Hepatocyte (in vitro differentiated cells): ENCODE measurements at places on chromosomes 7 and 10.

DNA sequence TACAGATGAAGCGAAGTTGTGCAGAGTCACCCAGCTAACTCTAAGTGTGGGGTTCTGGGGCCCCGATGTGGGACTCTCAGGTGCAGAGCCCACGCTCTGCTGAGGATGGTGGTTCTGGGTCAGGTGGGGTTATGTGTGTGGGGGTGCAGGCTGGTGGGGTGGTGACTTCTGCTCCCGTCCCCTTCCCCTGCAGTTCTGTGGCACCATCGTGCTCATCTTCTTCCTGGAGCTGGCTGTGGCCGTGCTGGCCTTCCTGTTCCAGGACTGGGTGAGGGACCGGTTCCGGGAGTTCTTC, 28.6 kb upstream of the SH2D4B start:
- DNase-seq = no peak

- no peak for DNase-seq
These were observed 61.2 kb downstream of the EXOC4 start for GRCh38 chr7:133314084-133314483.

DNA sequence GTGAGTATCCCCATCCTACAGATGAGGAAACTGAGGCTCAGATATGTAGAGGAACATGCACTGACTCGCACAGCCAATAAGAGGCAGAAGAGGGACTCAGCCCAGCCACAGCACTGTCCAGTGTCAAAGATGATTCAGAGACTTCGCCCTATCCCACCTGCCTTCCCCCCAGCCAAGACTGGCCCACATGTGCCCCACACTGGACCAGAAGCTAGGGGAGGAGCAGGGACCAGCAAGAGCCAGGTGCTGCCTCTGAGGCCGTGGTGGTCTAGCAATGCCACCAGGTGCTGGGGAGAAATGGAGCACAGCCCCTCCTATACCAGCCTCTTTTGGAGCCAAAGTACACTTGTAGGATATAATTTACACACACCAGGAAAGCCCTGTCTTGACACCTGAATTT, 22.3 kb downstream of the GRID1 start:
- no peak for DNase-seq

DNA sequence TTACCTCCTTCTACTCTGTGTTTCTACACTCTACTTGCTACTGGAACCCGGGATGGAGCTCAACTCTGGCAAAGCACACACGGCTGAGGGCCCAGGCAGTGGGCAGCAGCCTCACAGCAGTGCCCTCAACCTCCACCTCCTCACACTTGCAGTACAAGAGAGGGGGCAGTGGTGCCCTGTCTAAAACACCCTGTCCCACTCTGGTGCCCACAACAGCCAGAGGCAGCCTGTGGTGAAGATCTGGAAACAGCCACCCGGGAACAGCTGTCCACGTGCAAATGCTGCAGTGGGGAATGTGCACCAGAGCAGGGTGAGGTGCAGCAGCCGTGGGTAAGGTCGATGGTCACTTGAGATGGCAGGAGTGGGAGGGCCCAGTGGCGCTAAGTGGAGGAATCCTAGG, 13.7 kb downstream of the MAT1A start:
- no peak for DNase-seq

DNA sequence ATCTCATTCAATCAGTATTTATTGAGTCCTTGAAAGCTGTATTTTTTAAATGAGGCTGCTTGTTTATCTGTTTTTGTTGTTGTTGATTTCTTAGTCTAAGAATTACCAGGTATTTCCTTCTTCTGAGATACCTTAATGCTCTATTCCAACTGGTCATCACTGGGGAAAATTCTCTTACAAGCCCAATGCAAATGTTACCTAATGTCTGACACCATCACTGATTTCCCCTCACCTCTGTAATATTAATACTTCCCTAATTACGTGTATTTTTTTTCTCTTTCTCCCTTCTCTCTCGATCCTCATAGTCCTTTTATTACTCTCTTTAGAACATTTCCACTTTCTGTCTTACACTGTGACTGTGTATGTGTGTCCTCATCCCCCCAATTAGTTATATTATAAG, 13.9 kb downstream of the HDAC9 start:
- DNase-seq = no peak

DNA sequence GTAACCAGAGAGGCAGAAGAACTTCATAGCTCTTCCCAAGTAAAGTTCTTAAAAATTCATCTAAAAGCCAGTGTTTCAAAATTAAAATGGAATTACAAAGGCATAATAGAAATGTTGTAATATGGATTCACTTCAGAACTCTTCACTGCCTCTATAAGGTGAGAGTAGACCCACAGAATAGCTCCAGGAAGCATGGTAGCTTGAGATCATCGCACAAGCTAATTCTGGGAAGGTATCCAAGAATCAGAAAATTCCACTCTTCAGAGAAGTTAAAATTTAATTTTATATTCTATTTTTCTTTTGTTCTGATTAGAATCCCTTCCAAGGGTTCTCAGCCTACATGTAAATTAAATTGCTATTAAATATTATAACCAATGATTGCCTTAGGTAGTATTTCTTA, 1.5 kb upstream of the DHX32 start:
- DNase-seq = no peak

GRCh38 chr7:129041142-129042085, 13.5 kb downstream of the TNPO3 start:
- no peak for DNase-seq

DNA sequence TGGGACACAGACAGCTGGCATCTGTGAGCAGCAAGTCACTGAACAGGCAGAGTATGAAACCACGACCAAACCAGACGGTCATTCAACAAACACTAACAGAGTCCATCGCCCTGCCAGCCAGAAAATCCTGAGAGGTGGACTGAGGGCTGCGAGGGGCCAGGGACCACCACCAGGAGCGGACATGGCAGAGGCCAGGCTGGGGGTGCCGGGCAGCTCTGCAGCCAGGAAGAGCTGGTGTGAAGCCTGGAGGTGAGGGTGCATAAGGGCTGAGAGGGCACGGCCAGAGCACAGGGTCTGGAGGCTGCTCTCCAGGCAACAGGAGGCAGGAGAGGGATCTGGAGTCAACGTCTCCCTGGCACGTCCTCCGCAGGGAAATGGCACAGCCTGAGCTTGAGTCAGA, 15.5 kb downstream of the MAD1L1 start:
- no peak for DNase-seq

GRCh38 chr10:27685681-27686080, 59.9 kb downstream of the MKX start:
- DNase-seq = no peak

DNA sequence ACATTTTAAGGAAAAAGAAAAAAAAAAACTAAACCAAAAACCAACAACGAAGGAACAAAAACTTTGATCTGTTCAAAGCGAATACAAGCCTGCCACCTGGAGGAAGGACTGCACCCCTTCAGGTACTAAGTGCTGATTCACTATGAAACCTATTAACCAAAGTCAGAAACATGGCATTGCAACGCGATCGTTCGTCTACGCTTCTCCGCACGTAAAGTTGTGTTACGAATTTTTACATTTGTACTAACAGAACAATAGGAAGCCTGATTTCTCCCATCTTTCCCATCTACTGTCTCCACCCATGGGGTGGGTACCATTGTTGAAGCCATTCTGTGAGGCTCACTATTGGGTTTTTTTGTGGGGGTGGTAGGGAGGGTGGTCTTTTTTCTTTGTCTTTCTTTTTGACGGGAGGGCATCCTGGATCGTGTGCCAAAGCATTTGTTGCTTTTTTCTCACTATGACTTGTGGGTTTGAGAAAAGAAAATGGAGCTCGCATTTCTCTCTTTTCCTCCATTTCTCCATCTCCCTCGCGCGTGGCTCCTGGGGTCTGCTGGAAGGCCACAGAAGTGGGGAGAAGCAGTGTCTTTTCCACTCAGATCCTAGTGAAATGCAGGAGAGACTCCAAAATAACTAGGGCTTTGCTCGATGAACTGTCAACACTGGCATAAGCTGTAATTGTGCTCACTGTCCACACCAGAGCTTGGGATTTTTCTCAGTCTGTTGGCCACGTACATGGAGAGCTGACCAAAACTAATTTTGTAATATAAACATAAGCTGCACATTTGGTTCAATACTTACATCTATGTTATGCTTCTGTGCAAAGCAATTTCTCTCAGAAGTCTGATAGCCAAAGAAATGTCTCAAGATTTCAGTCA, 100.9 kb upstream of the YAE1 start:
- DNase-seq = peak; percentile 80

DNA sequence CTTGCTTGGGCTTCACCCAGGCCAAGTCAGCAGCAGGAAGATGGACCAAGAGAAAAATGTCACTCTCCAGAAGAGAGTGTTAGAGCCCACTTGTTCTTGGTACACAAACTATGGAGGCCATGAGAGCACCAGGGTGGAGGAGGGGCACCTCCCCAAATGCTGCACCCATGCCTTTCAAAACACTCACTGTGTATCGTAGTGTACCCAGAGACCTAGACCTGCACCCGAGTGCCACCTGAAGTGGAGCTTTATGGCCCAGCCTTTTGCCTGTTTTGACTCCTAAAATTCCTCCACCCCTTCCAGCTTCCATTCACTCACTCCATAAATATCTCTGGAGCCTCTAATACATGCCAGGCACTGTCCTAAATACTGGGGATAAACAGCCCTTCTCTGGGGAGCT, 5.0 kb downstream of the SFTPD start:
- DNase-seq = no peak

GRCh38 chr7:96996111-96996957, 9.0 kb upstream of the DLX6 start:
- DNase-seq = no peak

DNA sequence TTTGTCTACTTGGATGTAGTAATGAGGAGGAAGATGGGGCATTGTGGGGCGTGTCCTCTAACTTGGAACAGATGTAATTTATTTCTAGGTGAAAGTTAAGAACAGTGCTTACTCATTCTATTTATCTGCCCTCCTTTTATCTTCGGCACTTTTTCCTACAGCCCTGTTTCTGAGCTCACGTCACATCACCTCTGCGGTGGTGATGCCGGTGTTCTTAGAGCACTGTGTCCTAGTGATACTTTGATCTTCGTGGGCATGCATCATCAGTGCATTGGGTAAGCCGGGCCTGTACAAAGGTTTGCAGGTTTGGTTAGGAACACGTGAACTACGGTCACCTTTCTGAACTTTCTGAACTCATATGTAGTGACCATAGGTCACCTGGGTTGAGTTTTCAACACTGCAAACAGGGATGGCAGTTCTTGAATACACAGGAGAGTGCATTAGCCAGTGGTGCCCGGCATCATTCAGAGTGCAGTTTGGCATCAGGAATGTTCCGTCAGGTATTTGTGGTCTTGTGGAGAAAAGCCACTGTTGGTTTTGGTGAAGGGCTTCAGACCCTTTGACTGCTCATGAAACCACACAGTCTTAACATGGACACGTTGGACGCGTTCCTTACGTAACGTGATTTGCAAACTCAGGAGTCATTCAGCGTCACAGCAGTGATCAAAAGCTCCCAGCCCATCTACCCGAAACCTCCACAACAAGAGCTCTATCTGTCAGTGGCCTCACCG, 5.6 kb downstream of the POR start:
- peak; percentile 76 for DNase-seq

GRCh38 chr10:6621536-6621935, 41.5 kb upstream of the PRKCQ start:
- peak; percentile 29 for DNase-seq

GRCh38 chr7:113835367-113835766, 83.4 kb downstream of the PPP1R3A start:
- DNase-seq = no peak

- DNase-seq = no peak
These were observed 3.5 kb downstream of the FZD9 start for GRCh38 chr7:73437091-73437490.

GRCh38 chr10:35950226-35950625, 308.1 kb upstream of the FZD8 start:
- DNase-seq = no peak

DNA sequence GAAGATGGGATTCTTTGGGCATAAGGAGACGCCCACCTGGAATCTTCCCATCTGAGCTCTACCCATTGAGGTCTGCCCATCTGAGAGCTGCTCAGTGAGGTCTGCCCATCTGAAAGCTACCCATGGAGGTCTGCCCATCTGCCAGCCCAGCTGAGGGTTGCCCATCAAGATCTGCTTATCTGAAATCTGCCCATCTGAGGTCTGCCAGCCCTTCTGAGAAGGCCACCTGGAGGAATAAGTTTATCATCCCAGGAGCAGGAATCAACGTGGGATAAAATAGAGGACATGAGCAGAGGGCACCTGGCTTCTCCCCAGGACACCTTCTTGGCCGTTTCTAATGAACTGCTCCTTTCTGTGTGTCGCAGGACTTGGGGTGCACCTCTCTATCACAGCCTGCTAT, 35.3 kb upstream of the PDZD8 start:
- DNase-seq = no peak

DNA sequence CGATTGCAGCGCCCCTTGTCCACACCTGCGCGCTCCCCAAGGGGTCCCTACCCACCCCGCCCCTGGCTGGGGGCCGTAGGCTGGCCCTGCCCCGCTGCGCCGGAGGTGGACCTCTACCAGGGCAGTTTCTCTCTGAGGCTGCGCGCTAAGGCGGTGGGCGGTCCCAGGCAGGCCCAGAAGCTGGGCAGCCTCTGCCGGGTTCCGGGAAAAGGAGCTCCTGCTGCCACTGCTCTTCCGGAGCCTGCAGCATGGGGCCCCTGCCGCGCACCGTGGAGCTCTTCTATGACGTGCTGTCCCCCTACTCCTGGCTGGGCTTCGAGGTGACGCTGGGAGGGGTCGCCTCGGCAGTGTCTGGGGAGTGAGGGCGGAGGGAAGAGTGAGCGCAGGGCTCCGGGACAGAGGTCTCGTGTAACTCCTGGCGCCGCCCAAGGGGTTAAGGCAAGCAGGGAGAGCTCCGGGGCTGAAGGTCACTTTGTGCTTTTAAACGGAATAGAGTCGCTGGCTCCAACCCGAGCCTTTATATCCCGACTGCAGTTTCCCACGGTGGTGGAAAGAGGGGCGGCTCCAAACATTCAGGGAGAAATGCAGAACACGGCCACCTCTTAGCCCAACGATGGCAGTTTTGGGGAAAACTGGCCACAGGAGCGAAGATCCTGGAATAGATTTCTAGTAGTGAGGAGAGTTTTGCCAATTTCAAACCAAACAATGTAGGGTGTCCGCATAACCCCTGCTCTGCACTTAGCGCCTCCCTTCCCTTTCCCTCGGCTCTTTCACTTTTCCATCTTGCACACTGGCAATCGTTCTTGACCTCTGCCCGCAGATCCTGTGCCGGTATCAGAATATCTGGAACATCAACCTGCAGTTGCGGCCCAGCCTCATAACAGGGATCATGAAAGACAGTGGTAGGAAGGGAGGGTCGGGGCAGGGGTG, at the start of gene GSTK1:
Gene GSTK1 (plus strand): TSS at position 176 of the 930 bp plus-strand sequence. CDS start 73 bp downstream, at position 249.
- peak; percentile 90 for DNase-seq
